T follicular helper cell (primary cell): ENCODE measurements at places on chromosomes 13 and 19.
A peak's percentile ranks its signal among the peaks of the same experiment; 100 is the strongest.

- peak; percentile 60 for DNase-seq
Measured at GRCh38 chr19:40797963-40798682, 868 bp upstream of the EGLN2 start.

GRCh38 chr13:52775511-52775910 lies 35.9 kb upstream of the CNMD start:
- no peak for DNase-seq

- no peak for DNase-seq
Measured at GRCh38 chr13:66313413-66313812, 916.7 kb downstream of the PCDH9 start.

GRCh38 chr13:31456056-31456455 lies 256.3 kb downstream of the B3GLCT start:
- DNase-seq: no peak

- DNase-seq: no peak
Measured at GRCh38 chr13:109209526-109209925, 576.9 kb downstream of the IRS2 start.

GRCh38 chr13:34822650-34823049 lies 119.4 kb upstream of the NBEA start:
- no peak for DNase-seq

GRCh38 chr13:110348309-110349105 lies 41.4 kb downstream of the COL4A2 start:
- DNase-seq: no peak

GRCh38 chr19:10384580-10384979 lies 4.2 kb upstream of the TYK2 start:
- no peak for DNase-seq

- DNase-seq: no peak
Measured at GRCh38 chr13:73138638-73139491, 80.1 kb downstream of the KLF5 start.
